Effector memory CD4-positive, alpha-beta T cell (primary cell): ENCODE measurements at places on chromosomes 12 and 14.

- DNase-seq = no peak
Observed at GRCh38 chr12:15688838-15689625, 100.2 kb downstream of the EPS8 start.

GRCh38 chr14:58066115-58066514 is 85.9 kb downstream of the ARMH4 start:
- no peak for DNase-seq

DNA sequence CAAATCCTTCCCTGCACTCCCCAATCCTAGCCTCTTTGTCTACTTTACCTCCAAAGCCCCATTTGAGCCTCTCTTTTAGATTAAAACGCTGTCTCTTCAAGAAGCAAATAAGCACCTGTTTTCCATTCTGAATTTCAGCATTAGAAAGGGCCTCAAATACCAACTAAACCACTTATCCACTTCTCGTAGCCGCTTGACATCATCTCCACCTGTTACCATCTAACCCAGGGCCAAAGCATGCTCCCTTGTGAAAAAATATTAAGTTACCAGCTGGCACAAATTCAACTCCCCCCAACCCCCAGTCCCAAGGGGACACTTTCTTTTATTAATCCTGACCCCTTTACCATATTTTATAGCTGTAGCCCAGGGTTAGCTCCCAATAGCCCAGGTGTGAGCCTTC is 43.1 kb downstream of the GPHB5 start:
- no peak for DNase-seq

GRCh38 chr12:114933428-114934160 is 249.6 kb upstream of the TBX3 start:
- DNase-seq = no peak

- no peak for DNase-seq
Observed at GRCh38 chr14:45811155-45811554, 558.2 kb upstream of the MIS18BP1 start.

DNA sequence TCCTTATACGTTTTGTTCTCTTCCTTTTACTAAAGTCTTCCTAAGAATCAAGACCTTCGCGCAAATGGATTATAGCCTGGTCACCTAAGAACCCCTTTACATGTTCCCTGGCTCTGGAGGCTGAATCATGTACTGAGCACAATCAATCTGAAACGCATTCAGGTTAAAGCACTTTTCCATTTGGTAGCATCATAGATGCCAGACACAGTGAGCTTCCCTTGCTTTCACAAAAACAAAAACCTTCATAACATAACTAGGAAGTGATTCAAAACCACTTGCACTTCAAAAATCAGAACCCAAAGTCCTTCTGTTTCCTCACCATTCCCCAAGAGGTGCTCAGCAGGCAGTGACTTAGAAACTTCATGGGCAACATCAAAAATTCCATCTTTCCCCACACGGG is 105.4 kb downstream of the CRACR2A start:
- DNase-seq = no peak

DNA sequence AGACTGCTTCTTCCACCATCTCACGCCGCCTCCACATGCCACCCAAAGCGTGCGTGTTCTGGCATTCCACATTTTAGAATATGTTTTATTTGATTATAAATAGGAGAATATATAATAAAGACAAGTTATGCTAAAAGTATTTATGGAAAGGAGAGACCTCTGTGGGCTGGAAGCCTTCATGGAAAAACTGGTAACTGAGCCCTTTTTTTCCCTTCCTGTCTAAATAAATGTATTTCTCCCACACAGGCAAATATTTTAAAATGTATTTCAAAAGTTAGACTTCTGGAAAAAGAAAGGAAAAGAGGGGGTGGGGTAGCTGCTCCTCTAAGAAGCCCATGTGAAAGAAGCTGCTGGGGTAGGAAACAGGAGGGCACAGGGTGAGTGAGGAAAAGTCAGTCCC is 16.1 kb upstream of the NR4A1 start:
- DNase-seq = no peak

- DNase-seq = no peak
Observed at GRCh38 chr14:65179918-65180724, 77.8 kb upstream of the MAX start.

- no peak for DNase-seq
Observed at GRCh38 chr12:92337128-92337527, 191.5 kb upstream of the BTG1 start.

- DNase-seq = no peak
Observed at GRCh38 chr12:104652358-104652757, 195.6 kb downstream of the CHST11 start.

GRCh38 chr14:100375266-100375962 is 52.3 kb downstream of the SLC25A47 start:
- peak; percentile 12 for DNase-seq

- DNase-seq = no peak
Observed at GRCh38 chr14:95348395-95349080, 28.8 kb upstream of the CLMN start.

- no peak for DNase-seq
Observed at GRCh38 chr12:116650062-116650461, 87.8 kb downstream of the SPRING1 start.

DNA sequence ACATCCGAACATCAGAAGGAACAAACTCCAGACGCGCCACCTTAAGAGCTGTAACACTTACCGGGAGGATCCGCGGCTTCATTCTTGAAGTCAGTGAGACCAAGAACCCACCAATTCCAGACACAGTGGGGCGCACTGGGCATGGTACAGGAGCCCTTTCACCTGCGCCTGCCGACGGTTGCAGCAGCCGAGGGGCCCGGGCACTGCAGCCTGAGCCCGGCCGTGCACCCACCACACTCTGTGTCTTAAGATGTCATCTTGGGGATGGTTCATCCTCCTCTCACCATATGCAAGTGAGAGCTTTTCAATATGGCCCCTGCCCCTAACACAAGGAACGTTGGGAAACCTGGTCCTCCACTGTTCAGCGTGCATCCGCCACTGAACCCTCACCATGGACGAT is 288.3 kb downstream of the TTC8 start:
- no peak for DNase-seq

GRCh38 chr12:112711507-112711906 is 80.0 kb upstream of the RPH3A start:
- DNase-seq = no peak

DNA sequence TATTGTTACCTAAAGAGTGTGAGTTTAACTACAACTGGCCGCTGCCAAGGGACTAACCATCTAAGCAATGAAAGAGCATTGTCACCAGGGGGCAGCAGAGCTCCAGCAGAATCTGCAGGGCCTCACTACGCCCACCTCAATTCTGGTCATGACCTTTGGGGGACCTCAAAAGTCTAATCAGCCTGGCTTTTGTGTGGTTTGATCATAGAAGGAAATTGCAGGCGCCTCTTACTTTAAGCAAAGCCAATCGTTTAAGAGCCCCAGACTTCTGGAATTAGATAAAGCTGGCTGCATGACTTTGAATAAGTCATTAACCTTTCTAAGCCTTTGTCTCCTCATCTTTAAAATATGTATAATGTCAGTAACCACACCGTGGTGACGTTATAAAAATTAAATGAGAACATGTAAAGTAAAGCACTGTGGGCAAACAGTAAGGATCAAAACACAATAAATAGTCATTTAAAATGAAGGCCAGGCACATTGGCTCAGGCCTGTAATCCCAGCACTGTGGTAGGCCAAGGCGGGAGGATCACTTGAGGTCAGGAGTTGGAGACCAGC is 58.6 kb downstream of the TBX3 start:
- DNase-seq = no peak

DNA sequence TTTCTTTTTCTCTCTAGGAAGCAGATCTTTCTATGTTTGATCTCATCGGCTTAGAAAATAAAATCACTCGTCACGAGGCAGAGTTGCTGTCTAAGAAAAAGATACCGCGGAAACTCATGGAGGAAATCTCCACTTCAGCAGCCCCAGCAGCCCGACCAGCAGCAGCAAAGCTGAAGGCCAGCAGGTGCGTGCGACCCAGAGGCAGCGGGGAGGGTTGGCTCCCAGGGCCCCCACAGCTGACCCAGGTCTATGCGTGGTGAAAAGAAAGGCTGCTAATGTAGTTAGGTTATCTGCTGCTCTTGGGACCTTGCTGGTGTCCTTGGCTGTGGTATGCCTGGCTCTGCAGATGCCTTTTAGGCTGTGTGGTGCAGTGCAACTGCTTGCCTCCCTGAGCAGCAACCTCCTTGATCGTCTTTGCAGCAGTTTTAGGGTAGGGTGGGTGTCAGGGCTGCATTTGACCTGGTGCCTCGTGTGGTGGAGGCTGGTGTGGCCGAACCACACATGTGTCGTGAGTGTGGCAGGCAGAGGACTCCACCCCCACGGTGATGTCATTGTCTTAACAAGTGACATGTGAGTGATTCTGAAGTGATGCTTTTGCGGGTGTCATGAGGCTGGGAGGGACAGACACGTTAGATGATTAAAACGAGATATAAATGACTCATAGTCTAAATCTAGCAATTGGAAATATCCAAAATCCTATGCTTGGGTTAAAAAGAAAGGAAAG is 68.6 kb downstream of the EP400 start:
- no peak for DNase-seq

DNA sequence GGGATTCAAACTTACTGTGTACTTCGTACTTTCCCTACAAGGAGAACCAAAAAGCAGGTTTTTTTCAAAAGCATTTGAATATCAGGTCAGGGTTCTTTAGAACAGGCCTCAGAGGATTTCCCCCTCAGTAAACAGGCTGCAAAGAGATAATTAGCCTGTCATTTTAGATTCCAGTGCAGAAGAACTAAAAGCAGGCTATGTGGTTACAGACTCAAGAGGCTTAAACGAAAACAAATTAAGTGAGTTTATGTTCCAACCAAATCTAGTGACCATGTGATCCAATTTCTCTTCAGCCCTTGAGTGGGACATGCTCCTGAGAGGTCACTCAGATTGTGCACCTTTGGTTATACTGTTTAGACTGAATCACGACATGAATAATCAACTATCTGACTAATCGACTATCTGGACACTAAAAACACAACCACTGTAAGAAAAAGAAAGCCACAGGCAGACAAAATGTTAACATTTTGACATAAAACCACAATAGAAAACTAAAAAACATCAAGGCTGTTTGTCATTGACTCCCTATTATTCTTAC is 4.5 kb downstream of the TMED8 start:
- DNase-seq = no peak

DNA sequence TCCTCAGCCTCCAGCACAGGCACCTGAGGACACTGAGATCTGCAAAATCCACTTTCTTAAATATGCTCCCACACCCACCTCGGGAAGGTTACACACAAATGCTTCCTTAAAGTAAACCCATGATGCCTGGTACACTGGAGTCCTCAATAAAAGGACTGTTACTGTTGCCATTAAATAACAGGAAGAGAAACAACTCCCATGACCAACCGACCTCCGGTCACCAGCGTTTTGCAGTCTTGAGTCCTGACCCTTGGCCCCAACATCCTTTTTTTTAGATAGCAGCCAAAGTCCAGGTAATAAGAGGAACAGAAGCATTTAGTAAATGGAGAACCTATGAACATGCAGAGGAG is 42.4 kb downstream of the ITPK1 start:
- no peak for DNase-seq
